ENCODE measurements at places on chromosomes 16 and 17. TPM values are rescaled to one million over a fixed set of nuclear protein-coding genes. Genes with fewer than 3 reads are reported as not detected.

SLC6A2 gene
- 0.13 TPM for polyA plus RNA-seq

CSH2 gene
- not detected for polyA plus RNA-seq

CCL14 gene
- polyA plus RNA-seq = 4.0 TPM

DLX4 gene
- polyA plus RNA-seq = 0.50 TPM

TNFAIP1 gene
- 11.7 TPM for polyA plus RNA-seq

MYL11 gene
- not detected for polyA plus RNA-seq

GALR2 gene
- not detected for polyA plus RNA-seq

PGAP3 gene
- polyA plus RNA-seq = 13.3 TPM

VASN gene
- 21.7 TPM for polyA plus RNA-seq

RAB37 gene
- polyA plus RNA-seq = 2.4 TPM

KRT32 gene
- polyA plus RNA-seq = not detected

SPATA22 gene
- polyA plus RNA-seq = not detected

KRTAP4-9 gene
- polyA plus RNA-seq = 0.13 TPM

TMC7 gene
- polyA plus RNA-seq = 0.25 TPM

SPATA2L gene
- polyA plus RNA-seq = 4.9 TPM

CD7 gene
- 0.33 TPM for polyA plus RNA-seq

OR1A1 gene
- 1.1 TPM for polyA plus RNA-seq

FAM171A2 gene
- polyA plus RNA-seq = not detected

CCL18 gene
- 0.64 TPM for polyA plus RNA-seq

SEPTIN12 gene
- not detected for polyA plus RNA-seq

CA7 gene
- 12.8 TPM for polyA plus RNA-seq

VWA3A gene
- 0.13 TPM for polyA plus RNA-seq

MGAT5B gene
- not detected for polyA plus RNA-seq

CPHXL2 gene
- not detected for polyA plus RNA-seq

MAP2K3 gene
- 41.4 TPM for polyA plus RNA-seq

TIMP2 gene
- 497 TPM for polyA plus RNA-seq

CETP gene
- not detected for polyA plus RNA-seq

XAF1 gene
- polyA plus RNA-seq = 56.8 TPM

DYNLRB2 gene
- 1.4 TPM for polyA plus RNA-seq

IL21R gene
- polyA plus RNA-seq = 0.08 TPM

ADORA2B gene
- 0.63 TPM for polyA plus RNA-seq

CACNG5 gene
- not detected for polyA plus RNA-seq

USP36 gene
- polyA plus RNA-seq = 5.9 TPM

MYH13 gene
- not detected for polyA plus RNA-seq

HELZ gene
- polyA plus RNA-seq = 2.8 TPM

ABCA8 gene
- 66.2 TPM for polyA plus RNA-seq

IL17C gene
- not detected for polyA plus RNA-seq

CCL2 gene
- 553 TPM for polyA plus RNA-seq

ALOX15 gene
- polyA plus RNA-seq = not detected

GFAP gene
- 1.4 TPM for polyA plus RNA-seq

SULT1A2 gene
- 9.8 TPM for polyA plus RNA-seq

TMEM238L gene
- 13.6 TPM for polyA plus RNA-seq
